Pons (tissue), 1 donor: ENCODE measurements at places on chromosomes 7 and 10.

- peak; percentile 50 for DNase-seq
These were observed 41.6 kb downstream of the JAKMIP3 start for GRCh38 chr10:132107186-132107948.

- no peak for DNase-seq
These were observed 66.4 kb downstream of the CDC123 start for GRCh38 chr10:12262278-12262981.

- peak; percentile 24 for DNase-seq
These were observed 39.5 kb upstream of the ANKRD1 start for GRCh38 chr10:90960355-90960814.

GRCh38 chr7:155191137-155191536 lies 106.5 kb upstream of the INSIG1 start:
- no peak for DNase-seq

- DNase-seq: no peak
These were observed at the start of gene CAV2 for GRCh38 chr7:116499168-116500077. Gene CAV2, plus strand, starts transcription at chr7:116499738. Its CDS starts 44 bp downstream, at chr7:116499782.
